ENCODE measurements at places on chromosomes 3 and 15.

- no peak for DNase-seq
Measured at GRCh38 chr3:135576751-135577150, 388.8 kb upstream of the PPP2R3A start.

DNA sequence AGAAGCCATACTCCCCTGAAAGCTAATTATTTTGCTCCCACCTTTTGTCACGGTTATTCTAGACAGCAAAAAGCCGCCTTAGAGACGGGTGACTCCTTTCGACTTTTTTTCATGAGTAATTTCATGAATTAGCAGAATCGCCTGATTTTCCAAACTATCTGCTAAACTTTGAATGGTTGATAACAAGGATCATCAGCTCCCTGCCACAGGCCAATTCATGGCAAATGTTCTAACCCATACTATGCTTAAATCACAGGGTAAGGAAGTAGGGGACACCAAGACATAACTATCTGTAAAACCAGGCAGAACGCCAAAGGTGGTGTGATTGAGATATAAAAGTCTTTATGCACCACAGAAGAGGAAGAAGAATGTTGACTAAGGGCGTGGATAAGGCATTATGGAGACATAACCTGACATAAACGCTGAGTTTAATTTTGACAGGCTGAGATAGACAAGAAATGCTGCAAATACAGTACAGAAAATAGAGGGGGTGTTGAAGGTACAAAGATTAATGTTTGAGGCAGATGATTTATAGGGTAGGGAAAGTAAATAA is 891 bp upstream of the DMXL2 start:
- no peak for DNase-seq

DNA sequence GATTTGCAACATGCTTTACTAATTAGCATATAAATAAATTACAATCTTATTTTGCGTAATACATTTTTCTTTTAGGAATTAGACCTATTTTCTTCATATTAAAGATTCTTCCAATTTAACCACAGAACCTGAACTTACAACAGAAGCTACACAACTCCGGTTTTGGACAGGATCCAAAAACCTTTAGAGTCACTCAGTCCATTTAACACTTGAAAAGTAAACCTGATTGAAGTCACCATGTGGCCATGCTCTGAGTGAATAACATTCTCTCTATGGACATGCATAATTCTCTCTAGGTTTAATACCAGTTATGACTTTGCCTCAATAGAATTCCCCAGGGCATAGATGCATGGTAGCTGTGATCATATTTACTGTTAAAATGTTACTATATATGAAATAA is 751.0 kb downstream of the VGLL3 start:
- DNase-seq, result no peak

- DNase-seq, result no peak
Measured at GRCh38 chr3:50236484-50237132, 604 bp downstream of the GNAI2 start.

GRCh38 chr15:90101130-90101968 is 919 bp downstream of the IDH2 start:
- DNase-seq, result no peak

GRCh38 chr3:61996366-61996765 is 377.0 kb downstream of the FEZF2 start:
- DNase-seq, result no peak

DNA sequence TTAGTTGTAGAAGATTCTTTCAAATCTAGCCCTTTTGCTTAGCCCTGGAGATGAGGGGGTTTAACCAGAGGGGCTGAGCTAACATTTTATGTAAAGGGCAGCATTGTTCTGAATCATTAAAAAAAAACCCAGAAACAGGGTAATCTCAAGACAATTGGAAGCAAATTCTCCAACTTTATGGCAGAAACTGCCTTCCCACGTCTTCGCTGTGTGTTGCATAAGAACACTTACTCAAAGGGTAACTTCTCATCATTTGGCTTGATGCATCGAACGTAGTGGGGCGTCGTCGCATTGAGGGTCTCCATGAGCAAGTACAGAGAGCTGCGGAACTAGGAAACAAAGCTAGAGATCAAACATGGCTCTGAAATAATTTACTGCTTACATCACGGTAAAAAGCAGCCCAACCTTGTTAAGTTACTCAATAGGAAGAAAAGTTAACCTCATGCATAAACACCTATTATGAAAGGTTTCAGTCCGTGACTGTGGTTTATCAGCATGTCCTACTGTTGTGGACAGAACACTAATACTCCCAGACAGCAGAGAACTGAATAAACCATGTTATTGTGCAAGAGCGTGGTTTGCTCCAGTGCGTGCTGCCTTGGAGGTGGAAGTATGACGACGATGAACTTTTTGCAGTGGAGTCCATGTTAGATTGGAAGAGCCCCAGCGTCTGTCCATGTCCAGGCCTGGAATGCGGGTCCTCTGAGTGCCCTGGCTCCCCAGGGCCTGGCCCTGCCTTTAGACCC is 48.7 kb downstream of the MYO5C start:
- no peak for DNase-seq

- DNase-seq, result no peak
Measured at GRCh38 chr3:174858353-174858752, 781 bp upstream of the NAALADL2 start.

GRCh38 chr15:83475551-83475950 is 28.4 kb downstream of the SH3GL3 start:
- no peak for DNase-seq

DNA sequence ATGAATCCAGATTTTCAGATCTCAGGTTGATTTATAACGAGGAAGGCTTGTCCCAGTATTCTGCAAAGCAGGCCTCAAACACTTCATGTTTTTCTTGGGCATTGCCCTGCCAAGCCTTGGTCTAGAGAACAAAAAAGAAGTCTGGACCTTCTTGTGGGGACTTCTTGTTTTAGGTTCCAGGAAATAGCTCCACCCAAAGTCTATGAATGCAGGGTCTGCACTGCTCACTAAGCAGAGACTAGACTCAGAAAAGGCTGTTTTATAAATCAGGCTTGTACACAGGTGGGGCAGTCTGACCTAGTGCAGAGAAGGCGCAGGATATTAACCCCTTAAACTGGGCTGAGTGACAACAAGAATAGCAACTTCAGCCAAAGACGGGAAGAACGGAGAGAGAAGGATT is 44.3 kb downstream of the GLB1 start:
- no peak for DNase-seq

GRCh38 chr3:174859114-174859735 is at the start of gene NAALADL2:
NAALADL2 (plus strand) TSS chr3:174859334.
- DNase-seq, result no peak

DNA sequence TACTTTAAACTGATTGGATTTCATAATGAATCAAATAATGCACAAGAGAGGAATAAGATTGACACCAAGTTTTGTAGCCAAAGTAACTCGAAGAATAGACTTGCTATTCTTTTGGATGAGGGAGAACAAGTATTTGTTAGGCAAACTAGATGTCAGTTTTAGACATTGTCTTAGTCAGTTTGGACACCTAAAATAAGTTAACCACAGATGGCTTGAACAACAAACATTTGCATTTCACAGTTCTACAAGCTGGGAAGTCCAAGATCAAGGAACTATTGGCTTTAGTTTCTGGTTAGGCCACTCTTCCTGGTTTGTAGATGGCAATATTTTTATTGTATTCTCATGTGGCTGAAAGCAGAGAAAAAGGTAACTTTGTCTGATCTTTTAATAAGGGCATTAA is 61.3 kb upstream of the OSTN start:
- no peak for DNase-seq

- no peak for DNase-seq
Measured at GRCh38 chr3:186247821-186248814, 113.9 kb downstream of the DGKG start.

DNA sequence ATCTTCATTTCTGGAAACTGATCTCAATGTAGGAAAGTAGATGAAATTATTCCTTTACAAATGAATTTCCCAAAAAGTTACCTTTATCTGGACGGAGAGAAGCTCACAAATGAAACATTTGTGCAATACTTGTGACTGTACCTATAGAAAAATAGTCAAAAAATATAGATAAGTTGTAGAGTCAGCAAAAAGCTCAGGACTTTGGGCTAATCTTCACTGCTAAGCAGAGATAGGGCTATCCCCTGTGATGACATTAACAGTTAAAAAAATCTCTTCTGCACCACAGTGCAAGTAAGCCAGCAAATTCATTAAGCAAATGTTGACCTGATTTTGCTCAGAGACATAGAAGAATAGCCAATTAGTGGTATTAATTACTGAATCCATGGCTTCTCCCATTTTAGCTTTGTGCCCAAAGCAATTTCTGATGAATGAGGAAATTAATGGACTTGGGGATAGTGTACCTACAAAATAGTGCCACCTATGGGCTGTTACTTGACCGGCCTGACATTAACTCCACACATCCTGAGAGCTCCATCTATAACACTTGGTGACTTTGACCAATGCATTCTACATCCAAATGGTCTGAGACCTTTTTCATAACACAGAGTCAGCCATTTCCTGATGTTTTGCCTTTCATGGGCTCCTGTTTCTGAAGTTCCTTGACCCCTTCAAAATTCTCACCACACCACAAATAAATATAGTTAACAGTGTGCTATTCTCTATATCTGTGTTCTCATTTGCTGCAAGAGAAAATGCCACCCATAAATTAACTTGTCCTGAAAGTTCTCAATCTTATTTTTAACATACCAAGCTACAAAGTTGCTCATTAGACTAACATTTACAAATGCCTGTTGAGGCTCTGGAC is 105.0 kb downstream of the SSR3 start:
- peak; percentile 7 for DNase-seq

DNA sequence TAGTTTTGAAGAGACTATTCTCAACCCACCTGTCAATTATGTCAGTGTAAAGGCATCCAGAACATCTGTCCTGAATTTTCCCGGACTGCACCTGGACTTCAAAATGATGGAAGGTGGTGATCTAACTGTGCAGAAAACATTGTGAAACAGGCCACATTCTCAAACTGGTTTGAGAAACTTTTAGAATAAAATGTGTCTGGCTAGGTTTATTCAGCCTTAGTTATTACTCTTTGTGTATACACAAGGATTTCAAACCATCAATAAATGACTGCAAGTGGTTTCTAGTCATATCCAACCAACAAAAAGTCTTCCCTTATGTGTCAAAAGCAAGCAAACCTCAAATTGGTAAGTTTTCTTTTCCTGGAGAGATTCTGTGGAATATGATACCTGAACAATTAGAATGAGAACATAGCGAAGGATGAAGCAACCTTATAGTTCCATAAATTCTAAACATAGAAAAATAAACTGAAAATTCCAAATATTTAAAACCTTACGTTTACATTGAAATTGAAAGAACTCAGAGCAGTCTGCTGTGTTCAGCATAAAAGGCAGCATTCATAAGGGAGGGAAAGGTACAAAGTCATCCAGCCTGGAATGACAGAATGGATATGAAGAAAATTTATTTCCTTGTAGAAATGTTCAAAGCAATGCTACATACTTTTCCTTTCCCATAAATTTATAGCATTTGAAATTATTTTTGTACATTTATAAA is 306.6 kb upstream of the TGFBR2 start:
- no peak for DNase-seq

- no peak for DNase-seq
Measured at GRCh38 chr3:166446986-166447385, 609.8 kb upstream of the BCHE start.

DNA sequence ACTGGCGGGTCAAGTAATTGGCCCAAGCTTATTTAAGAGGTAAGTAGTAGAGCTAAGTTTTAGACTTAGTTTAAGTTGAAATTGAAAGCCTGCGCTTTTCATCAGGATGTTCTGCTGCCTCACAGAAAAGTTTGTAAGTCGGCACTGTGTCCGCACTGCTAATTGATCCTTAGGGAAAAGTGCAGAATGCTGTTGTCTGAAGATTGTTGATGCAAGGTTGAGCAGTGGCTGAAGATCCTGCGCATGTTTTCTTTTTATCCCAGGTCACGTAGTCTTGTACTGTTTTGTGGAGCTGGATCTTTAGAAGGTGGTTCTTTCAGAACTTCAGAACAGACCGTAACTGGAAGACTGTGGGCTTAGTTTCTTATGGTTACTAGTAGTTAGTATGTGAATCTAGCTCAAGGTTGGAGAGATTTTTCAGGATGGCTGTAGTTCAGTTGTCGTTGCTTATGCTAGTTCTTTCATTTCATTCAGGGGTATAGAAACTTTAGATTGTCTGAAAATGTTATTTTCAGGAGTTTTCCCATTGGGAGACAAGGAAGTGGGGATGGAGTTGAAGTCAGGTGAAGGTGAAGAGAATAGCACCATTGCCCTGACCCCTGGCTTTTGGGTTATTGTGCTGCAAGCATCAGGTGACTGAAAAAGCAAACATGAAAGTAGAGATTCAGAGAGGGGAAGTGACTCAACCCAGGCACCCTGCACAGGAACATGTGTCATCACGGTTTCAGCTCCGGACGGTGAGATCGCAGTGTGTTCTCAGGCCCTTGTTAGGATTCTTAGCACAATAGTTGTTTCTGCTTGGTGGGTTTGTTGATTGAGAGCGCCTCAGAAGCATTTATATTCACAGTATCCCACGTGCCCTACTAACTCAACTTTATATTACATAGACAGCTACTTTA is 32.8 kb downstream of the AKAP13 start:
- DNase-seq, result peak; percentile 94
